ENCODE measurements at places on chromosomes 2 and 18.

DNA sequence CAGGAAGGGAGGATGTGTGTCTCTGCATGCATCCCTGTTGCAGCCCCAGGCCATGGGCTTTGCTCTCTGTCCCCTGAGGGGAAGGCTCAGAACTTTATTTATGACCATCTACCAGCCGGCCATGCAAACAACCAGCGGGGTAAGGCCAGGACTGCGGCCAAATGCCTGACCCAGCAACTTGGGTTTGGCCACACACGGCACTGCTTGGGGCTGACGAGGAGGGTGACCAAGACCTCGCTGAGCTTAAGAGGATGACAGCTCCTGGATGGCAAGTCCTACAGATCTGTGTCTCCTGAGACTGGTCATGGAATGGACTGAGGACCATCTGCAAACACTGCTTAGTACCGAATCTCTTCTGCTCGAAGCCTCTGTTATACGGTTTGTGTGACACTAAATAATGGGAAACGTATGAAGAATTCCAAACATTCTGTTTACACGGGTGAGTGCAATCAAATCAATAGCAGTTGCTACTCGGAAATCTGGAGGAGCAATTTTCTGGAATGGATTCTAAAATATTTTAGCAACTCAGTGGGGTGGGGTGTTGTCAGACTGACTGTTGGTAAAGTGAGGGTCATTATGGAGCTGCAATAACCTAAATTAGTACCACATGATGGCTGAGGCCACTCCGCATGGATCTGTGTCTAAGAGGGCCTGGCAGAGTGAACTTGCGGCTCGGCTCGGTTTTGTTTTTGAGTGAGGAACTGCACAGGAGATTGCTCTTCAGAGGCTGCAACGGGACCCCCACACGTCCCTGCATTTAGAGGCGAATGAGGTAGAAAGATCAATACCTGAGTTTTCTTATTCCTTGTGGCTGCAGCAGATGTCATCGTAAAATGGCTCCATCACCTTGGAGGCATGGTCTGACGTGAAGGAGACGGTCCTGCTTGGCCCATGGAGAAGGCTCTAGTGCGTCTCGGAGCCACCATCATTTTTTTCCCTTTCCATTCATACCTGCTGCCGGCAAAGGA, 26.6 kb downstream of the TMEM18 start:
- no peak for DNase-seq

GRCh38 chr2:223054193-223054781, 2.3 kb downstream of the KCNE4 start:
- DNase-seq = no peak

DNA sequence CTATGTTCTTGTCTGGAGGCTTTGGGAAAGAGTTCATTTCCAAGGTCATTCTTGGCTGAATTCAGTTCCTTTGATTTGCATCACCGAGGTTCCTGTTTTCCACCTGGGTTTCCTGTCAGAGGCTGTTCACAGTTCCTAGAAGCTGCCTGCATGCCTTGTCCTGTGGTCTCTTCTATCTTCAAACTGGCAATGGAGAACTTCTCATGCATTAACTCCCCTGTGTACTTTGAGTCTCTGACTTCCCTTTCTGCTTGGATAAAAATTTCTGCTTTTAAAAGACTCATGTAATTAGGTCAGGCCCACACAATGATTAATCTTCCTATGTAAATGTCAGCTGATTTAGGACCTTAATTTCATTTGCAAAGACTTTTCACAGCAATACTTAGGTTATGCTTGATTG, 499.3 kb upstream of the FANCL start:
- no peak for DNase-seq

- no peak for DNase-seq
Observed at GRCh38 chr2:68901561-68901960, 30.4 kb upstream of the BMP10 start.

DNA sequence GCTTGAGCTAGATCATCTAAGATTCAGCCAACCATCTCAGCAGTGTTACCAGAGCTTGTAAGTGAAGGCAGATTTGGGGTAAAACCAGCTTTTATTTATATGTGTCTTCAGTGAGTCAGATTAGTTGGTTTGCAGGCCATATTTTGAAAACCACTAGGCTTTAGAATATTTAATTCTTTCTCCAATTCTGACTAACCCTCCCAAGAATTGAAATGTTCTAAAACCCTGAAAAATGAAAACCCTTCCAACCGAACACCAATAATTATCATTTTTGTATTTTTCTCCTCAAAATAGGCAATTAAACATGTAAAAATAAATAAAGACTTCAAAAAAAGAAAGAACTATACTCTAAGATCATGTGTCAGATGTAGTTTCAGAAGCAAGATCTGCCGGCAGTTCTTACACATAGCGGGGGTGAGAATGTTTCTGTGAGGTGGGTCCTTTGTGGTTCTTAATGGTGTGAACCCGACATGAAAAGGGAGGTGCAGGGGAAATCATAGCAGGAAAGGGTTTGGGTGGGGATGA, 14.2 kb downstream of the PLEK start:
- DNase-seq = no peak

DNA sequence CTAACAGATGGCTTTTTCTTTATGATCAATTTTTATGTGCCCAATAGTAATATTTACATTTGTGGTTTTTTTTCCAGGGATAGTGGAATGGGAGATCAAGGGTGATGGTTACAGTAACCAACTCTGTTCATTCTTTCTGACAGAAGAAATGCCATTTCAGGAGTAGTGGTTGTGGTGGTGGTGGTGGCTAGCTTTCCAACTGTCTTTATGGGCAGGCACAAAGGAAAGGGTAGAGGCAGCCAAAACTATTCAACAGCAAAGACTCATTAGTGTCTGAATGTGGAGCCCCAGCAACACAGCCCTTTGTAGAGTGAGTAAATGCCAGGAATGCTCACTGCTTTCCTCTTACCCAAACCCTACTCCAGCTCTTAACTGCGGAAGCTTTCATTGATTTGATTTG, 227.7 kb downstream of the RND3 start:
- DNase-seq = no peak

DNA sequence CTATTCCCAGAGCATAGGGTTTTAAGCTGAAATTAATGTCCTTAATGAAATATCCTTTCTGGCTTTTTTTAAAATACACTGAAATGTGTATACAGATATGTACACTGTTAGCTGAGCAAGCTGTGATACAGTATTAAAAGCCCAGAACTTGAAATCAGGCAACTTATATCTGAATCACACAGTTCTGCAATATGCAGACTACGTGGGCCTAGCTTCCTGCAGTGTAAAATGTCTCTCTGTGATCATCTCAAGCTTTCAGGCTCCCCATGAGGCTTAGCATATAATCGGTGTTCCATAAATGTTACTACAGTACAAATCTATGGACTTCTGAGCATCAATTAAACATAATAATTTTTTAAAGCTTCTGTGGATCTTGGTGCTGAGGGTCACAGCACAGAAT, 8.2 kb downstream of the FBXO15 start:
- DNase-seq = no peak

- no peak for DNase-seq
Observed at GRCh38 chr2:163753726-163754125, 17.9 kb upstream of the FIGN start.

GRCh38 chr2:217150236-217150635, 290.4 kb upstream of the TNP1 start:
- no peak for DNase-seq

DNA sequence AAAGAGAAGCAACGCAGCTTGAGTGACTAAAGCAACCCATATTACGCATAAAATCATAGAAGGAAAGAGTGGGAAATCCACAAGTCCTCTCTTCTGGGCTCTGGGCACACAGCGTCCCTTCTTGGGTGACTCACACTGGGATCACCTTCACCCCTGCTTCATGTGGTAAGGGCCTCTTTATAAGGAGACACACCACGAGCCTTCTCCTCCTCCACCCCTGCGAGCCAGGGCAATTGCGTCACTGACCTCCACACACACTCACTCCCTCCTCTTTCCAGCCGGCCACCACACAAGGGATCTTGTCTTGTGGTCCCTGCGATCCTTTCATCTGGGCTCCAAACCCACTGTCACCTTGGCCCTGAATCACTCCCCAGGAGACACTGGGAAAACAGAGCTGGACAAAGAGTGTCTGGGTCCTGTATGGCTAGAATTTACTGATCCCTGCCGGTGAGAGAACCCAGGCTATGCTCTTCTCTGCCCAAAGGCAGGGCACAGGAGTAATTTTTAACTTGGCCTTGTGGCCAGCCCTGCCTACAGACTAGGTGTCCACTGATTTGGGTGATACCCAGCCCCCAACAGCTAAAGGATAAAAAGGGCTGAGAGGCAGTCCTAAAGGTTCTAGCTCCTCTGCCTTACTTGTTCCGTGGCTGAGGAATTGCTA, 35.3 kb downstream of the NHEJ1 start:
- DNase-seq = peak; percentile 29

- no peak for DNase-seq
Observed at GRCh38 chr2:226603606-226604005, 196.0 kb downstream of the IRS1 start.

- no peak for DNase-seq
Observed at GRCh38 chr18:79611040-79611681, 68.4 kb upstream of the CTDP1 start.

DNA sequence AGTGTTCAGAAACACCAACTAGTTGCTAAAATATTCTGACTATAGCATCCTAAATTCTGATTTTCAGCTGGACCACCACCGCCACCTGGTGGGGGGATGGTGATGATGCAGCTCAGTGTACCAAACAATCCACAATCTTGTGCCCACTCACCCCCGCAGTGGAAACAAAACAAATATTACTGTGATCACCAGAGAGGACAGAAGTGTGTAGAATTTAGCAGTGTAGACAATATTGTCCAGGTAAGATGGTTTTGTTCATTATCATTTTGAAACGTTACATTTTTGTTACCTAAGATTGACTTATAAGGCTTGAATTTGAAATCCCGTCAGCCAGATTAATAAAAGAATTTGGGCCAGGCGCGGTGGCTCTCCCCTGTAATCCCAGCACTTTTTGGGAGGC, 31.7 kb upstream of the UBXN4 start:
- peak; percentile 79 for DNase-seq

DNA sequence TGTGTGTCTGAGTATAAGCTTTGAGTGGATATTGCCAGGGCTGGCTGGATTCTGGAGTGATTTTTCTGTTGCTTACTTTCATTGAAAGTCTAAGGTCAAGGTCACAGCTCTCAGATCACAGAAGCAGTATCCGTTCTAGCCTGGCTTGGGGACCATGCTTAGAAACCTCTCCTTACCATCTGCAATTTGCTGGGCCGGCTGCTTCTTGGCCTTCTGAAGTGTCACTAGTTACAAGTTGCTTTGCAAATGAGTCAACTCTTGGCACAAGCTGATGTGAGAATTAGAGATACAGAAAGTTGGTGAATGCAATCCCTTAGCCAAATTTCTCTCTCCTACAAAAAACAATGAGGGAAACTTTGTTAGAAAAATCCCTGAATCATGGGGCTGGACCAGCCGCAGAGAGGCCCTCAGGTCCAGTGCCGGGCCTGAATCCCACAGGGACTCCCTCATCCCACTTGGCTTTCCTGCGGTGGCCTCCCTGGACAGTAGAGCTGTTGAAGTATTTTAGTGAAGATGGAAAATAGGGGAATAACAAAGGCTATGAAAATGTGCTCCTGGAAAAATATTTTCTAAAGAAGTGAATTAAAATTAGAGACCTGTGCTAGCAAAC, 92.7 kb upstream of the CNGA3 start:
- no peak for DNase-seq

DNA sequence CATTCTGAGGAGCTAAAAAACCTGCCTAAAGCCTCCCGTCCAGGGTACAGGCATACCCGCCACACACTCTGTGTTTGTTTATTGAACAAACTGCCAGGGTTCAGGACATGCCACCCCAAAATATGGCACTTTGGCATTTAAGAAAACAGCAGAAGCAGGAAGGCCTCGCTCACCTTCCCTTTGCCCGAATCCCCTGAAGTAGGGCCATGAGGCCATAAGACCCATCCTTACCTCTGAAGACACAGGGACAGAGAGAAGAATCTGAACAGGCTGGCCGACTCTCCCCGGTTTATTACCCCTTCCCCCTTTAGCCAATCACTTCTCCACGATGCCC, 1.7 kb upstream of the NEURL3 start:
- DNase-seq = no peak

GRCh38 chr2:47189635-47190034, 34.5 kb upstream of the STPG4 start:
- no peak for DNase-seq

GRCh38 chr2:222671259-222672067, at the start of gene MOGAT1:
Gene MOGAT1 (plus strand): TSS chr2:222671658. CDS start chr2:222671786, 128 bp downstream.
- DNase-seq = peak; percentile 56

GRCh38 chr18:9697121-9697520, 11.0 kb upstream of the RAB31 start:
- DNase-seq = no peak

DNA sequence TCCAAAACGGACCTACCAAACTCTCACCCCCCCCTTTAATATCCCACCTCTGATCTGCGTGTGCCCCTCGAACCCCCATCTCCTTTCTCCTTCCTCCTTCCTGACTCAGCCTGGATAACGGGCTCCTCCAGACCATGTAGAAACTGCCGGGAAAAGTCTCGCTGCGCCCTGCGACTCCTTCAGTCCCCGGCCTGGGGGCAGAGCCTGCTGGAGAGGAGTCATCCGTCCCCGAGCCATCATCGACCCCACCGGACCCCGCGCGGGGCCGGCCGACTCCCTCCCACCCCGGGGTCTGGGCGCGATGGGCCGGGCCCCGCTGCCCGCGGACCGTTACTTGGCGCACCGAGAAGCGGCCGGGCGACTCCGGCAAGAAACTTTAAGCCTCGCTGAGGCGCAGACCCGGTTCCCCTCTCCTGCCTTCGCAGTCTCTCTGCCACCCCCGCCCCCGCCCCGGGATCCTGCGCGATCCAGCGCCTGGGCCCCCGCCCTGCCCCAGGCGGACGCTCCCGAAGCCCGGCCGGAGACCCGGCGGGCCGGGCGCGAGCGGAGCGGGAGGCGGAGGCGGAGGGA, 3.4 kb downstream of the ZEB2 start:
- DNase-seq = no peak

DNA sequence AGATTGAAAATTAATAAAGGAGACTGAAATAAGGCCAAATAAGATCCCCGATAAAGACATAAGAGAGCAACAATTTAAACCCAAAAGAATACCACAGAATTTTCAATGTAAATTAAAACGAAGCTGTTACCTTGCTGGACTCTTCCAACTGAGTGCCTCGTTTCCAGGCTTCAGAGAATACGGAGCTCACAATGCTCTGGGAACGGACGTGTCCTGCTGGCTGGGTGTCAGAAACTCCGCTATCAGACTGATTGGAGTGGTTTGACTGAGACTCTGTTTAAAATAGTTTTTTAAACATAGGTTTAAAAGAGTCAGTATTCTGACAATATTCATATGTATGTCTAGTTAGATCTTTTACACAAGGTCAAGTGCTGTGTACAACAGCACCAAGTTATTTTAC, 90.4 kb downstream of the RAPH1 start:
- DNase-seq = no peak

All from stomach (tissue), 19 donors.